ENCODE measurements at places on chromosomes 11 and 22. TPM values are rescaled to one million over a fixed set of nuclear protein-coding genes. Genes with fewer than 3 reads are reported as not detected.

OR8K3 gene
- total RNA-seq, result not detected

RCOR2 gene
- total RNA-seq, result 2.7 TPM

POLR2L gene
- total RNA-seq, result 122 TPM

SERGEF gene
- 18.0 TPM for total RNA-seq

SUN2 gene
- 71.7 TPM for total RNA-seq

SPTBN2 gene
- 0.39 TPM for total RNA-seq

GGTLC3 gene
- total RNA-seq, result not detected

BSX gene
- total RNA-seq, result not detected

MS4A4A gene
- not detected for total RNA-seq

INS gene
- not detected for total RNA-seq
